H4 (cell line): ENCODE measurements at places on chromosomes 3 and 15.
A peak's percentile ranks its signal among the peaks of the same experiment; 100 is the strongest.

DNA sequence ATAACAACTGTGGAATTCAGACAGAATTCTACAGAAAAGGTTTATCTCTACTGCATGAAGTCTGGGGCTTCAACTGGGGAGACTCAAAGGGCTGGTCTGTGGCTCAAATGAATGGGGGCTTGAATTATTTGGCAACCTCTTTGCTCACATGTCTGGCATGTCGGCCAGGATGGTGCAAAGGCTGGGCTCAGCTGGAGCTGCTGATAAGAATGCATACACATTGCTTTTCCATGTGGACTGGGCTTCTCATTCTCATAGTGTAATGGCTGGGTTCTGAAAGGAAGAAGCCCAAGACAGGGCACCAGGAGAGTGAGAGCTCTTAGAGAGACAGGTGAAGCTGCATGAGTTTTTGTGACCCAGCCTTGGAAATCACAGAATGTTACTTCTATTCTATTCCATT lies 194.3 kb upstream of the SGO1 start:
- no peak for DNase-seq

DNA sequence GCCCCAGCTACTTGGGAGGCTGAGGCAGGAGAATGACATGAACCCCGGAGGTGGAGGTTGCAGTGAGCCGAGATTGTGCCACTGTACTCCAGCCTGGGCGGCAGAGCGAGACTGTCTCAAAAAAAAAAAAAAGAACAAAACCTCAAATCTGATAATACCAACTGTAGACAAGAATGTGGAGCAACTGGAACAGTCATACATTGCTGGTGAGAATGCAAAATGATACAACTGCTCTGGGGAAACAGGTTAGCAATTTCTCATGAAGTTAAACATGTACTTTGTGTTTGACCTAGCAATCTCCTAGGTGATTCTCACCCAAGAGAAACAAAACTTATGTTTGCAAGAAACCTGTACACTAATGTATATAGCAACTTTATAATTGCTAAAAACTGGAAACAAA lies 4.4 kb upstream of the VHL start:
- DNase-seq: no peak

- DNase-seq: no peak
These were observed 45.7 kb downstream of the CHSY1 start for GRCh38 chr15:101206176-101206591.

DNA sequence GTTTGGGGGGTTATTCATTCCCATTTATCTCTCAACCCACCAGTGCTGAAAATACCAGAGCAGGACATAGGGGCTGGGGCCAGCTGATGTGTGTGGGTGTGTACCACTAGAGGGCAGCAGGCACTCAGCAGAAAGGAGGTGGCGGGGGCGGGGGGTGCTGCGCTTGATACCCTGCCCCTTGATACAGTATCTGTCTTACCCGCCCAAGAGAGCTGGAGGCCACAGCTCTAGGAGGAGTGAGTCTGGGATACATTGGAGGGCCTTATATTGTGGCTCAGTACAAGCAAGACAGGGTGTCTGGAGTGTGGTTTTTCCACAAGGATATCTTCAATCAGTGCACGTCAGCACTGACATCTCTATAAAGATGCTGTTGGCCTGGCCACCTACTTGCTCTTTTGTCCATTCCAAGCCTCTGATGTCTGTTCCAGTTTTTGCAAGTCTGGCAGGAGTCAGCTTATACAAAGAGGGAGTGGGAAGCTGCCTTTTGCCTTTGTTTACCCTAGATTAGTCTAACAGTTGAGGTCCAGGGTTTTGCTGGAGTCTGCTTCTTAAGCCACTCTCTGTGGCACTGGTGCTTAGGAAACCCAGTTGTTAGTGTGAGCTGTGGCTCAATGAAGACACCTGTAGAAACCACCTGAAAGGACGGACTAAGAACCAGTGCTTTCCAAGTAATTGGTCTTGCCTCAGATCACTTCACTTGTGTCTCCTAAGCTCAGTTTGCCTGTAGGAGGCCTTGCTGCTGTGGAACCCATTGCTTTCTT lies 1.5 kb upstream of the RBM15B start:
- DNase-seq: no peak

- no peak for DNase-seq
These were observed 322.1 kb downstream of the WDR72 start for GRCh38 chr15:53437366-53437765.

GRCh38 chr15:88378188-88378637 lies 89.0 kb downstream of the MRPL46 start:
- no peak for DNase-seq

GRCh38 chr15:83776986-83777385 lies 123.1 kb downstream of the ADAMTSL3 start:
- DNase-seq: no peak

DNA sequence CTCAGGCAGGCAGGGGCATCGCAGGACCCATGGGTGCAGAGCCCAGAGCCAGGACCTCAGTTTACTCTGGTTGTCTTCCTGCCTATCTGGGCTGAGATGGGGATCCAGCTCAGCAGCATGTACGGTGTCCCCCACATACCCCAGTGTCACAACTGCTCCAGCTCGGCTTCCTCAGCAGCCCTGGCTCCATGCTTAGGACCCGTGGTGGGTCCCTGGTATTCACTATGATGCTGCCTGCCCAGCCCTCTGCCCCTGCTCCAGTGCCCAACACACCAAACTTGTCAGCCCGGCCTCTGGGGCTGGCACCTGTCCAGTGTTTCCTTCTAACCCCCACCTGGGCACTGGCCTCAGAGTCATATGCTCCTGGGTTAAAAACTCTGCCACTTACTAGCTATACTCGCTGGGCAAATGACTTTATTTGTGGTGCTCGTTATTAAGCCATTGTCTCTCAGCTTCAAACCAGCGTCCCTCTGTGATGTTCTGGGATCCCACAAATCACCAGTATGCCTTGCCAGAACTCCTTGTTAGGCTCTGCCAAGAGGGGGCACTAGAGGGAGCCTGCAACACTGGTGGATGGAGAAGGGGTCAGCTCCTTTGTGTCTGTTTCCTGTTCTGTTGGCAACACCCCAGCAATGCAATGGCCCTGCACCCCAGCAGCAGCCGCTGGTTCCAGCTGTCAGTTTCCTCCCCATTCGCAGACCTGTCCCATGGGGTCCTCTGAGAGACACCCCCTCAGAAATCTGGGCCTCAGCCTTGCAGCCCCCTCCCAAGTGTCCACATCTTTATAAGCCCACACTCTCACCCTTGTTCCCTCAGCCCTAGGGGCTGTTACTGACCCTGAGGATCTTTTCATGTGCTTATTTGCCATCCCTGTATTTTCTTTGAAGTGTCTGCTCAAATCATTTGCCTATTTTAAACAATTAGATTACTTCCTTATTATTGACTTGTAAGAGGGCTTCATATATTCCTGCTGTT lies 24.1 kb upstream of the MRPS22 start:
- peak; percentile 54 for DNase-seq

- no peak for DNase-seq
These were observed 41.3 kb upstream of the PDE8A start for GRCh38 chr15:84940399-84940798.
